ENCODE measurements at places on chromosomes 16 and 17.

GRCh38 chr17:16298140-16298662, 55.1 kb downstream of the CENPV start:
- no peak for DNase-seq

DNA sequence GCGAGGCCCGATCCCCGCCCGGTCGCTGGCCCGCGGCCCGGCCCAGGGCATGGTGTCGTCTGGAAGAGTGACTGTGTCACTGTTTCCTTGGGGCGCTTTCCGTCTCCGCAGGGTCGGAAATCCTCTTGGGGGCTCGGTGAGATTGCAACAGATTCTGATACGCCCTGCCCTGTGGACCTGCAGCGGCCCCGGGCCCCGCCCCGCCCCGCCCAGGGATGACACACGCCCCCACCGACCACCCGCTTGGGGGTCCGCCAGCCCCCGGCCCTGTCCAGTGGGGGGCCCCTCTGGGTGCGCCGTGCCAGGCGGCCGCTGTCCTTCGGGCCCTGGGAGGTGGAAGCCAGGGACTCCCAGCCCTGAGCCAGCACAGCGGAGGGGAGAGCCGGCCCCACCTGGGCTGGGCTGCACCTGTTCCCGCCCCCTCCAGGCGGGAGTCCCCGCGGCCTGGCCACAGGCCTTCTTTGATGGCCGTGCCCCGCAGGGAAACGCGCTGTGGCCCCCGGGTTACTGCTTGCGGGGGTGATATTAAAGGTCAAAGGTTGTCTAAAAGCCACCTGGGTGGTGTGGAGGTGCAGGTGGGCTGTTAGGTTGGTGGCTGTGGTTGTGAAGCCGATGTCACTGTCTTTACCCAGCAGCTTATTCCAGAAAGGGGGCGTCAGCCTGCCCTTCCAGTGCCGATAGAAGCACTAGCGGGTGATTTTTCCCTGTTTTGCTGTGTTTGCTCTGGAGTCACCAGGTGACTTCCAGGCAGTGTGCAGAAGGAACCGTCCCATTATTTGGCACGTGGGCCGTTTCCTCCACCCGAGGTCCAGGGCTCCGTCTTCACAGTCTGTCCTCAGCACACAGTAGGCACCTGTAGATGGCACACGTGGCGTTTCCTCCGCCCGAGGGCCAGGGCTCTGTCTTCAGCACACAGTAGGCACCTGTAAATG, 752 bp downstream of the TBC1D24 start:
- DNase-seq: no peak

DNA sequence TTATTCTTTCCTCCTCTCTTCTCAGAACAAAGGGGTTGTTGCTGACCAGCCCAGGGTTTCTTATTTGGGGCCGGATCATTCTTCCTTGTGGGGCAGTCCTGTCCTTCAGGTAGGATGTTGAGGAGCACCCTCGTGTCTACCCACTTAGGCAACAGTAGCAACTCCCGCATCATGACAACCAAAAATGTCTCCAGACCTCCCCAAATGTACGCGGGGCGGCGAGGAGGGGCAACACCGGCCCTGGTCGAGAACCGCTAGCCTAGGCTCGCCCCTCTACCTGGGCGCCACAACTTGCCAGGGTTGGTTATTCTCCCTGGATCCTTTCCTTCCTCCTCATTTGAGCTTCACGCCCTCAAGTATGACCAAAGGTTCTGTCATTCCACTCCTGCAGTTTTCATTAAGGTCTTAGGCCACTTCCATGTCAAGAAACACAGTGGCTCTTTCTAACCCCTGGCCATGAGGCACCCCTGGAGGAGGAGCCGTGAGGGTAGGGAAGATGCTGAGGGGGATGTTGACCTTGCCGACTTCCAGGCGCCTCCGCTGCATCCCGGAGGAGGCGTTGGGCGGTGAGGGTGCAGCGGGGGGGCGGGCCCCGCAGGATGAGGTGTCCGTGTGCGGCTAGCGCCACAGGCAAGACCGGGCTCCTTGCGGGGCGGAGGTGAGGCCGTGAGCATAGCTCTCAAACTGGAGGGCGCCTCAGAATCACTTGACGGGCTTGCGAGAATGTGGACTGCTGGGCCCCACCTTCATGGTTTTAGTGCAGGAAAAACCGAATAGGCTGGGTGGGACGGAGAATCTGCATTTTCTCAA, 712 bp upstream of the SPECC1 start:
- no peak for DNase-seq

- DNase-seq: no peak
Measured at GRCh38 chr16:22063888-22064467, 28.4 kb upstream of the VWA3A start.

DNA sequence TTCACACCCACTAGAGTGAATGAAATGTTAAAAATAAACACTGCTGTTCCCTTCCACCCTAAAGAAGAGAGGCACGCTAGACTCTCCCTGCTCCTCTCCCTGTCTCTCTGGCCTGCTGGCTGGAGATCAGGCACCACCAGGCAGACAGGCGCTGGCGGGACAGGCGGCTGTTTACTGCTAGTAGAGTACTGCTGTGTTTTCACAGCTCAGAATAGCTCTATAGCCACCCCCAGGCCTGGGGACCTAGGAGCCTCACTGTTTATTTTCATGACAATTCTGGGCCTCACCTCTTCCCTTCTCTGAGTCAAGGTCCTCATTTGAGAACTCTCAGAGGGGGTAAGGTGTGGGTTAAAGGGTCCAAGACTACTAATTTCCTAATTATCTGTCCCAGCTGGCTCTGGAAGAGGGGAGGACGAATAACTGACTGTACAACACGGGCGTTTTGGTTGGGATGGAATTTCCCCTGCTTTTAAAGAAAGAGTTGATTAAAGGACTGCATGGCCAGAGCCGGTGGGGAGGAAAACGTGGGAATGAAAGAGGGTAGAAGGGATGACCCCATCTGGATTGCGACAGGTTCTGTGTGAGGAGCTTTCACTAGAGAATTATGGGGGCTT, 9.0 kb upstream of the G6PC1 start:
- no peak for DNase-seq

All from stimulated activated CD8-positive, alpha-beta memory T cell treated with anti-CD3 and anti-CD28 coated beads, Interleukin-15, amount 100 ng/mL, for 48 hours (primary cell).